ENCODE measurements at places on chromosomes 6 and 20.

DNA sequence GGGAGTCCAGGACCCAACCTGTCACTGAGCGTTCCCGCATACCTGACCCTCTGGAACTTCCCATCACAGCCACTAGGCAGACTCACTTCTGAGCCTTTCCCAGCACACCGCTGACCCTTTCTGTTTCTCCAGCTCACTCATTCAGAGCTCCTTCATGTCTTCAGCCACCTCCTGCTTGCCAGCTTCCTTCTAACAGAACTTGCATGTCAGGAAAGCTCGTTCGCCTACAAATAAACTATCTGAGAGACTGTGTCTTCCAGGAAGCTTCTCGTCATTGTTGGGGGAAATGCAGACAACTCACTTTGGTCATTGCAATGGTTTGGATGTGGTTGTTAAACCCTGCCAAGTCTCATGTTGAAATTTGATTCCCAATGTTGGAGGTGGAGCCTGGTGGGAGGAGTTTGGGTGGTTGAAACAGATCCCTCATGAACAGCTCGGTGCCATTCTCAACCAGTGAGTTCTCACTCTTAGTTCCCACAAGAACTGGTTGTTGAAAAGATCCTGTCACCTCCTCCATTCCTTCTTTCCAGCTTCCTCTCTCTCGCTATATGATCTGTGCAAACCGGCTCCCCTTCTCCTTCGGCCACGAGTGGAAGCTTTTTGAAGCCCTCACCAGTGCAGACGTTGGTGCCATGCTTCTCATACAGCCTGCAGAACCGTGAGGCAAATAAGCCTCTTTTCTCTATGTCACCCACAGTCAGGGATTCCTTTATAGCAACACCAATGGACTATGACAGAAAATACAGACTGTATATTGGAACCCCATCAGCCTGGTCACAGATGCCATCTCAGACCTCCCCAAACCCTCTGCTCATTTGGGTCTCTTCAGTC is 1.4 kb upstream of the MUC21 start:
- DNase-seq = no peak

DNA sequence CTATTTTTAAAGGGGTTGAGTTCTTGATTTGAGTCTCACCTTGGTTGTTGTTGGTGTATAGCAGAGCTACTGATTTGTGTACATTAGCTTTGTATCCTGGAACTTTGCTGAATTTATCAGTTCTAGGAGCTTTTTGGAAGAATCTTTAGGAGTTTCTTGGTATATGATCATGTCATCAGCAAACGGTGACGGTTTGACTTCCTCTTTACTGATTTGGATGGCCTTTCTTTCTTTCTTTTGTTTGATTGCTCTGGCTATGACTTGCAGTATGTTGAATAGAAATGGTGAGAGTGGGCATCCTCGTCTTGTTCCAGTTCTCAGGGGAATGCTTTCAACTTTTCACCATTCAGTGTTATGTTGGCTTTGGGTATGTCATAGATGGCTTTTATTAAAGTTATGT is 64.0 kb downstream of the CDYL start:
- DNase-seq = no peak

DNA sequence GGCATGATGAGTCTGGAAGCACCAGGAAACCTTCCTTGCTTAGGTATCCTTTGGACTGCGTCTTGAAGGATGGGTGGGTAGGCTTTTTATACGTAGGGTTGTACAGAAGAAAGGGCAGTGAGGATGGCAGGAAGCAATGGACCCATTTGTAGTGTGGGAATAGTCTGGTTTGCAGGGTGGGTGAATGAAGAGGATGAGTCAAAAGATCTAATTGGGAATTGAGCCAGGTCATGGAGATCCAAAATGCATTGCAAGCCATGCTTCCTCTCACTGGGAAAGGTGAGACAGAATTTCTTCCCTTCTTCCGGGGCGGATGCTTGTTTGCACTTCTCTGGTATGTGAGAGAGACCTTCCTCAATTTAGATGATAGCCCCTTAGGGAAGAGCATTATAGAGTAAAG is 10.1 kb upstream of the BTBD3 start:
- DNase-seq = no peak

GRCh38 chr6:106422534-106422933 is 62.0 kb downstream of the CRYBG1 start:
- no peak for DNase-seq

- DNase-seq = no peak
Observed at GRCh38 chr6:66128243-66128642, 421.2 kb upstream of the EYS start.

- DNase-seq = no peak
Observed at GRCh38 chr6:111220383-111221031, 133.2 kb downstream of the SLC16A10 start.

Measured in tibial nerve (tissue), 4 donors.